ENCODE measurements at places on chromosomes 5 and 9.

DNA sequence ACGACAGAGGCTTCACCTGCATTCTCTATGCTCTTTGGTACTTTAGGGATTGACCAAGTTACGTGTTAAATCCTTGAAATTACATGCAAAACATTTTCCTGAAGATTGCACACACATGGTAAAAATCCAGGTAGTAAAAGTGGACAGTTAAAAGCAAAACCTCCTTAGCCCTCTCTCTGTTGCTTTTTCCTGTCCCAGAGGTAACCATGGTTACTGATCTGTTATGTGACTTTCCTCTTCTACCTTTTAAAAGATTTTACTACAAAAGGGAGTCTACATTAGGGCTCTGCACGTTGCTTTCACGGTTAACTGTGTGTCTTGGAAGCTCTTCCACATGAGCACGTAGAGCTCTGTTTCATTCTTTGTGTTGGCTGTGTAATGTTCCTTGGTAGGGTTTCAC lies 97.0 kb downstream of the PPARGC1B start:
- no peak for DNase-seq

GRCh38 chr9:131233995-131234394 lies 42.3 kb downstream of the FAM78A start:
- no peak for DNase-seq

GRCh38 chr5:112349371-112349770 lies 69.7 kb downstream of the EPB41L4A start:
- DNase-seq, result no peak

- DNase-seq, result no peak
These were observed 5.2 kb upstream of the RNF14 start for GRCh38 chr5:141963701-141964100.

DNA sequence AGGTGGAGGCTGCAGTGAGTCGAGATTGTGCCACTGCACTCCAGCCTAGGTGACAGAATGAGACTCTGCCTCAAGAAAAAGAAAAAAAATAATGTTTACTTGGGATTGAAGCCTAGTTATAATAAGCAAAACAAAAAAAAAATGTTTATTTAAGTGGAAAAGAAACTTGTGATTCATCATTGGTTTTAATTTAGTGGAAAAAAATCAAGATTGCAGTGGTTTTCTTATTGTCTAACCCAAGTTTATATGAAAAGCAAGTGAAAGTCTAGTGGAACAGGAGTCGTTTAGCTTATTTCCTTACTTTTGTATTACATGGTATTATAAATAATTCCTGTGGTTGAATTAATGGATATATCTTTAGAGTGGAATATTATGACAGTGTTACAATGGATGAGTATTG lies 8.4 kb downstream of the CNOT8 start:
- no peak for DNase-seq

DNA sequence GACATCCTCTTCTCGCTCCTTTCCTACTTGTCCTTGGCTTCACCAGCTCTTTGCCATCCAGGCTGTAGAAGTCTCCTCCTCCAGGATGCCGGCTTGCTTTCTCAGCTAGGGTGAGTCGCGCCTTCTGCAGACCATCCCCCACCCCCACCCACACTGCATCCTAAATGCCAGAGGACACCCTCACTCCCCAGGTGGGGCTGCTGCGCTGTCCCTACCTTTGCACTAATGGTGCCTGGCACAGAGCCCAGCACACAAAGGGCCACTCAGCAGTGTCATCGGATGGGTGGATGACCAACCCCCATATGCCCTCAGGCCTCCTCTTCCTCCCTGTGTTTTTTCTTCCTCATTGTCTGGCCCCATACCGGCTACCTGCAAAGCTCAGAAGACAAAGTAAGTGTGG lies 14.8 kb downstream of the IL9 start:
- no peak for DNase-seq

DNA sequence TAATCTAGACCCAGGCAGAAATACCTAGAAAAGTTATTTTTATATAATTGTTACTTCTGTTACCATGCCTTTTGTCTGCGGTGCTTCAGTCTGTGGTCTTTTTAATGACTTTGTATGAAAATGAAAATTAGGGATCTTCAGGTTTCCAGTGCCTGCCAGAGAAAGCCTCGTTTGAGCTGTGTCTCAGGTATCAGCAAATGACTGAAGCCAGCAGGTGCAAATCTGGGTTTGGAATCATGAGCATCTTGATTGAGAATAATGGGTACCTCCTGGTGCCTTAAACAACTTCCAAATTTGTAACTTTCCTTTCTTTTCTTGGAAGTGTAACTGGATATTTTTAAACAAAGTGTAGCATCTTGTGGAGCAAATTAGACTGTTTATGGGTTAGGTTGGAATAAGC lies 4.3 kb downstream of the ZBTB34 start:
- DNase-seq, result no peak

- no peak for DNase-seq
These were observed 58.2 kb downstream of the RGS3 start for GRCh38 chr9:113521693-113522255.

GRCh38 chr5:99449786-99450185 lies 521.0 kb upstream of the CHD1 start:
- no peak for DNase-seq

DNA sequence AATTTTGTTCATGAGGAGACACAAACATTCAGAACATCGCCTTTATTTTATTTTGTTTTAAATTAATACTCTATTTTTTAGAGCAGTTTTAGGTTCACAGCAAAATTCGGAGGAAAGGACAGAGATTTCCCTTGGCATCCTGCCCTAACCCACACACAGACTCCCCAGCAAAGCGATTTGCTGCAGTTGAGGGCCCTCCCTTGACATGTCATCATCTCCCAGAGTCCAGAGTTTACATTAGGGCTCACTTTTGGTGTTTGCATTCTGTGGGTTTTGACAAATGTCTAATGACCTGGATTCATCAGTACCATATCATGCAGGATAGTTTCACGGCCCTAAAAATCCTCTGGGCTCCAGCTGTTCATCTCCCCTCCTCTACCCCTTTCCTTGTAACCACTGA lies 33.6 kb upstream of the COL5A1 start:
- DNase-seq, result no peak

DNA sequence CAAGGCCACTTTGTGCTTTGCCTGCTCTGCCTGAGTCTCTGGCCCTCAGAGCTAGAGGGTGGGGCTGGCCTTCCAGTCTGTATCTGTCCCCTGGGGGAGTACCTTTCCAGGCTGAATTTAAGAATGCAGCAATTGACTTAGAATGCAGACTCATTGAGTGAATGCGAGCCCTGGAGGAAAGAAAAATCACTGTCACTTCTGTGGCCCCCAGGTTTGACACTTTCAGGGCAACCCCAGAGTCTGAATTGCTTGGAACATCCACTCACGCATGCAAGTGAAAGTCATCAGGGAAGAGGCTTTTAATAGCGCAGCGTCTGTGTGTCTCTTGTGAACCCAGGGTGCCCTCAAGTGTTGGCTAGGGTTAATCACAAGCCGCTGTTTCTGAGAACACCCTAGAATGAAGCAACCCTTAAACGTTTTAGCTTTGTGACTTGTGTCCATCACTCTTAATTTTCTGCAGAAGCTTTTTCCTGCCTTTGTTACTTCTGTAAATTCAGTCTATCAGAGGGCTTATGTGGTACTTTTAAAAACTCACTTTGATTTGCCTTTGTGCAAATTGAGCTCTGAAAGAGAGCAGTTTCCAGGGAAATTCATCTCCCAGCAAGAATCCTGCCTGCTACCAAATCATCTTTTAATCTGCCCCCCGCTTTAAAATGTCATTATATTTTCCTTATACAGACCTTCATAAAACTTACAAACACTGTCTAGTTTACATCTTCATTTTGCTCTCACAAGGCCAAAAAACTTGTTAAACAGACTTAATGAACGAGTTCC lies 146.8 kb upstream of the IQGAP2 start:
- DNase-seq, result peak; percentile 24

GRCh38 chr5:55708732-55709131 lies 3.4 kb downstream of the SLC38A9 start:
- no peak for DNase-seq

GRCh38 chr5:142590451-142591231 lies 95.2 kb downstream of the FGF1 start:
- no peak for DNase-seq

GRCh38 chr9:130901498-130902203 lies 5.0 kb upstream of the QRFP start:
- no peak for DNase-seq

GRCh38 chr5:75460942-75461610 lies 50.4 kb downstream of the CERT1 start:
- no peak for DNase-seq

DNA sequence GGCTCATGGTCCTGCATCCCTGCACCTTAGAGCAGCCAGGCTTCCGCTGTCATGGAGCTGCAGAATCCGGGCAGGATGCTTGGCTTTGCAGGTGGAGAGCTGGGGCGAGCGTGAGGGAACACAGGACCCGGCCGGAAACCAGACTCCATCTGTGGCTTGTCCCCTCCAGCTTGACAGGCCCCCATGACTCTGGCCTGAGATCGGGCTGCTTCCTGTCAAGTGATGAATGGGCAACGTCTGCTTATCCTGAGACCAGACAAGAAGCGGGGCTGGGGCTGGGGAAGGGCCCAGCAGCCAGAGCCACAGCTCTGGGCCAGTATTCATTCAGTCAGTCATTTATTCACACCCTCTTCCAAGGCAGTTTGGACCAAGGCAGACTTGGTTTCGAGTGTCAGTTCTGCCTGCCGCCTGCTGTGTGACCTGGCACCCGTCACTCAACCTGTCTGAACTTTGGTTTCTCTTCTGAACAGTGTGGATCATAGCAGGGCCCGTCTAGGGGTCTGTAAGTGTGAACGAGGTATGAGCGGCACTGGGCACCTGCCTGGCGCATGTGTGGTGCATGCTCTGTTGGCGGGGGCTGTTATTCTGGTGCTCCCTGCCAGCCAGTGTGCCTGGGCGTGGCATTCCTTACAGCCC lies 37.5 kb downstream of the NEK6 start:
- no peak for DNase-seq

- no peak for DNase-seq
These were observed 88.1 kb downstream of the FGF1 start for GRCh38 chr5:142597546-142598337.

- peak; percentile 81 for DNase-seq
These were observed 490.2 kb downstream of the TLE4 start for GRCh38 chr9:80061940-80062339.
